ENCODE measurements at places on chromosomes 11 and 22.

GRCh38 chr11:62553839-62554361, 7.3 kb upstream of the AHNAK start:
- DNase-seq: no peak

- no peak for DNase-seq
Measured at GRCh38 chr11:46435679-46436078, 44.1 kb upstream of the CHRM4 start.

DNA sequence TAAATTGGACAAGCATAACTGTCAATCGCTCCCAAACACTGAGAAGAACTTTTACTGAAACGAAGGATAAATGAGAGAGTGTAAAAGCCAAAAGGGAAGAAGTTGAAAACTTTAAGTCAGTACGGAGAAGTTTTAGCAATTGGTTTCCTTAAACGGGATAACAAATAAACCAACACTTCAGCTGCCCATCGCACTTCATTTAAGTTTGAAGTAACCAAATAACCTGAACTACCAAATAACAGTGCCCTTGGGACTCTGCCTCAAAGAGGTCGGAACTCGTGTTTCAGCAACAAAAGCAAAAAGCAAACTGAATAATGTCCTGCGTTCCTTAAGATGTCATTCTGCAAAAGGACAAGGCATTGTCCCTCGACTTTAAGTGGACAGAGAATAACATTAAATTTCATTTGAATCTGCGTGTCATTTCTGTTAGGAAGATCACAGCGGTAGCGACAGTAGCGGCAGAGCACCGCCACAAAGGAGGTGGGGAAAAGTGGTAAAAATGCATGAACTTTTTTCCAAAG, 127.0 kb upstream of the C11orf58 start:
- DNase-seq: peak; percentile 20

DNA sequence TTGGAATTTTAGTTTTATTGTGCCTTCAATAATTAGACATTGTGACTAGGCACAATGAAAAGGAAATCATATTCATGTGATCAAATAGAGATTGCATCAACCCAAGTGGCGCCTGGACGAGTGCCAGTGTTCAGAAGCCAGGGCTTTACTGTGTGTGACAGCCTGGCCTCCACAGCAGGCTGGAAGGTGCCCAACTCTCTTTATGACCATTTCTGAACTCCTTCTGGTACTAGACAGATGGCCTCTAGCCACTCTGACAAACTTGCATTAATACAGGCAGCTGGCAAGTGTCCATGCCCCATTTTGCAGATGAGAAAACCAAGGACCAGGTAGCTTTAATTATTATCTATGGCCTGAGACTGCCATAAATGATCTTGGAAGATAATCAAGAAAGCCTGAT, 8.3 kb upstream of the POU2AF1 start:
- no peak for DNase-seq

GRCh38 chr11:27118371-27118770, 77.8 kb downstream of the BBOX1 start:
- no peak for DNase-seq

- DNase-seq: no peak
Measured at GRCh38 chr22:26689513-26690301, 32.3 kb downstream of the MIAT start.

GRCh38 chr11:72702096-72702495, 27.9 kb upstream of the PDE2A start:
- DNase-seq: no peak

All from astrocyte of the hippocampus (primary cell).